ENCODE measurements at places on chromosomes 11 and 22. TPM values are rescaled to one million over a fixed set of nuclear protein-coding genes. Genes with fewer than 3 reads are reported as not detected.

The MPZL3 gene
- total RNA-seq, result 26.4 TPM

The OR52K2 gene
- not detected for total RNA-seq

The CSTF3 gene
- total RNA-seq, result 12.0 TPM

The TMEM151A gene
- 0.32 TPM for total RNA-seq

The PAMR1 gene
- not detected for total RNA-seq

The MB gene
- total RNA-seq, result not detected

The TPP1 gene
- 77.1 TPM for total RNA-seq

The KCNE3 gene
- 1.6 TPM for total RNA-seq

The RBM4 gene
- total RNA-seq, result 205 TPM

- H3K4me3 ChIP-seq, result peak overlapping the region; percentile 99
- H3K36me3 ChIP-seq, result no peaks in the 10 kb centered on the region
- DNase-seq, result no peak
These were observed 711 bp downstream of the FDX1 start for GRCh38 chr11:110430267-110431050.

DNA sequence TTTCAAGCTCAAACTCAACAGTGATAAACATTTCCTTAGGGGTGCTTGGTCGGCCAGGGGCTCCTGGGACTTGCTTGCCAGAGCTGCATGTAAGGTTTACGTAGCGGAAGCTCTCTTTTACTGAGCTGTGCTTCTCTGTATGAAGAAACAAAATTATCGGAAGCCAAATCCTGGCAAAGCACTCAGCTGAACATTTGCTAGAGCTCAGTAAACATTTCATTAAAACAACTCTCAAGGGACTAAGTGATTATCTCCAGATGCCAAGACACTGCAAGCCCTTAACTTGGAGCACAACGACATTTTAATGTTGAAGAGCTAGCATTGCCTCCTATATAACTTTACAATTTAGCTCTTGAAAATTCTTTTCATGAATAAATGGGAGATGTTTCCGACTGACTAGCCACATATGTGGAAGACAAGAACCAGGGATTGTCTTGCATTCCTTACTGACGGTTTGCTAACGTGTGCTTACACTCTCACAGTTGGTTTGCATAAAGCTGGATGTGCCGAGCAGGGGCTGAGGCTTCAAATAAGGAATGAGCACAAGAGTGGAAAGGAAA, 43.4 kb downstream of the SCUBE2 start:
- H3K4me1 ChIP-seq, result no peaks in the 10 kb centered on the region
- H3K27ac ChIP-seq, result no peak overlapping the region
- no peak overlapping the region for H3K4me3 ChIP-seq
- peaks cover 5% of the 10 kb centered on the region for H3K27me3 ChIP-seq
- no peaks in the 10 kb centered on the region for H3K36me3 ChIP-seq

DNA sequence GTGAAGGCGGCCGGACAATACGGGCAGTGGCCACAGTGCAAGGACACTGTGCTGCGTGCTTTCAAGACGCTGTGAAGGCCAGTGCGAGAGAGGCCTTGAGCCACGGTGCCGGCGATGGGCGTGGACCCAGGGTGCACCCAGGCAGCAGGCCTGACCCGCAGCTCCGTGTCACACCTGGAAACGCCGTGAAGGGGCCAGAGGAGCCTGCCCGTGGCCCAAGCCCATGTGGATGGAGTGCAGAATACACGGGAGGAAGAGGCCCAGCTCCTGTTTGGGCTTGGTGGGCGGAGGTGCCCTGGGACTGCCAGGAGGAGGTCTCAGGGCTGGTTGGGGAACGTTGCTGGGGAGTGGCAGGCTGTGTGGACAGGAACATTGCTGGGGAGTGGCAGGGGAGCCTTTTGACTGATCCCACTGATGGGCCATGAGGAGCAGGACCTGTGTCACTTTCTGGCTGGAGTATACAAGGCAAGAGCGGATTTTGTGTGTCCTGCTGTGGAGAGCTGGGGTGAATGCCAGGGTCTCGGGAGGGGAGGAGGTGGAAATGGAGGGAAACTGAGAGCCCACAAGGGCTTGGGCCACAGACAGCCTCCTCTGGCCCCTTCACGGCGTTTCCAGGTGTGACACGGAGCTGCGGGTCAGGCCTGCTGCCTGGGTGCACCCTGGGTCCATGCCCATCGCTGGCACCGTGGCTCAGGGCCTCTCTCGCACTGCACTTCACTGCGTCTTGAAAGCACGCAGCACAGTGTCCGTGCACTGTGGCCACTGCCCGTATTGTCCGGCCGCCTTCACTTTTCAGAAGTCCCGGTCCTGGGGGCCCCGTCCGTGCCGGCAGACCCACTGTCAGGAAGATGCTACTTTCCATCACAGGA, 925.4 kb downstream of the BRD1 start:
- no peaks in the 10 kb centered on the region for H3K27me3 ChIP-seq
- no peak overlapping the region for H3K27ac ChIP-seq
- peaks cover 2% of the 10 kb centered on the region for H3K36me3 ChIP-seq
- no peak for DNase-seq

DNA sequence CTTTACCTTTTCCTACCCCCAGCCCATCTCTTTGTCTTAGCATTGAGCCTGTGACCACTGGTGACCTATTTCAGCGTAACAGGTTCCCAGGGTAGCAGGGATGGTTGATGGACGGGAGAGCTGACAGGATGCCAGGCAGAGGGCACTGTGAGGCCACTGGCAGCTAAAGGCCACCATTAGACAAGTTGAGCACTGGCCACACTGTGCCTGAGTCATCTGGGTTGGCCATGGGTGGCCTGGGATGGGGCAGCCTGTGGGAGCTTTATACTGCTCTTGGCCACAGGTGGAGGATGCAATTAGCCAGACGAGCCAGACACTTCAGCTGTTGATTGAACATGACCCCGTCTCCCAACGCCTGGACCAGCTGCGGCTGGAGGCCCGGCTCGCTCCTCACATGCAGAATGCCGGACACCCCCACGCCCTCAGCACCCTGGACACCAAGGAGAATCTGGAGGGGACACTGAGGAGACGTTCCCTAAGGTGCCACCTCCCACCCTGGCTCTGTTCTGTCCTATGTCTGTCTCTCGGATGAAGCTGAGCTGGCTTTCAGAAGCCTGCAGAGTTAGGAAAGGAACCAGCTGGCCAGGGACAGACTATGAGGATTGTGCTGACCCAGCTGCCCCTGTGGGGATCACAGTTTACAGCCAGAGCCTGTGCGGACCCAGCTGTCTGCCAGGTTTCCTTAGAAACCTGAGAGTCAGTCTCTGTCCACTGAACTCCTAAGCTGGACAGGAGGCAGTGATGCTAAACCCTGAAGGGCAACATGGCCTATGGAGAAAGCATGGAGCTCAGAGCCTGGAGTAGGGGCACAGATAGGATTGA, 29.8 kb downstream of the PIK3IP1 start:
- no peak overlapping the region for H3K4me3 ChIP-seq
- no peaks in the 10 kb centered on the region for H3K27me3 ChIP-seq
- peaks cover 12% of the 10 kb centered on the region for H3K4me1 ChIP-seq
- H3K36me3 ChIP-seq, result peaks cover 13% of the 10 kb centered on the region
- peak overlapping the region; percentile 4 for H3K27ac ChIP-seq

DNA sequence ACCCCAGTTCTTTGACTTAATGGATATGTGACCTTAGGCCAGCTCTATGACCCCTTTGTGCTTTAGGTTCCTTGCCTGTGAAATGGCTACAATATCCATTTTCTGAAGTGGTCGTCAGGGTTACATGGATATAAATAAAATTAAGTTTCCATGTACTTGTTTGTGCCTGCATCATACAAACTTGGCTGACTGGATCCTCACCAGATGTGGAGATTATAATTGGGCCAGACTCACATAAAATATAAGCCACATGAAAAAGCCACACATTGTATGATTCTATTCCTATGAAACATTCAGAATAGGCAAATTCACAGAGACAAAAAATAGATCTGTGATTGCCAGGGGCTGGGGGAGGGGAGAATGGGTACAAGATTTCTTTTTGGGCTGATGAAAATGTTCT, 100.9 kb upstream of the USP47 start:
- no peak for DNase-seq
- no peaks in the 10 kb centered on the region for H3K4me1 ChIP-seq
- no peaks in the 10 kb centered on the region for H3K36me3 ChIP-seq
- H3K27me3 ChIP-seq, result peaks cover 62% of the 10 kb centered on the region
- H3K4me3 ChIP-seq, result no peak overlapping the region
- H3K27ac ChIP-seq, result no peak overlapping the region

- no peaks in the 10 kb centered on the region for H3K4me1 ChIP-seq
- no peaks in the 10 kb centered on the region for H3K36me3 ChIP-seq
These were observed 239.5 kb upstream of the CADM1 start for GRCh38 chr11:115743719-115744118.

- no peak for DNase-seq
- no peaks in the 10 kb centered on the region for H3K36me3 ChIP-seq
- no peak overlapping the region for H3K27ac ChIP-seq
These were observed 21.4 kb downstream of the MN1 start for GRCh38 chr22:27780161-27780575.

DNA sequence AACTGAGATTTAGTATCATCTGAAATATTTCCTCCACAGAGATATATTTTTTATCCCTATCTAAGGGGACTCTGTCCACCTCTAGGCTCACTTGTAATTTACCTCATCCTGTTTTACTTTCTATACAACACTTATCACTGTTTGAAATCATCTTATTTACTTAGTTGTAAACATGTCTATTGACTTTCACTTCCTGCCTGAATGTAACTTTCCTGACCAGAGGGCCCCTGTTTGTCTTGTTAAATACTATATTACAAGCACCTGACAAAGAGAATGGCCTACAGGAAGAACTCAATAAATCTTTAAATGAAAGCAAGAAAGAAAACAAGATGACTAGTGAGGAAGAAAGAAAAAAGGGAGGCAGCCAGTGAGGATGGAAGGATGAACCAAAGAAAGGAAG, 1727.5 kb downstream of the LRRC4C start:
- H3K36me3 ChIP-seq, result no peaks in the 10 kb centered on the region
- no peak overlapping the region for H3K27ac ChIP-seq
- no peaks in the 10 kb centered on the region for H3K27me3 ChIP-seq
- no peak overlapping the region for H3K4me3 ChIP-seq

GRCh38 chr11:35662649-35663407, at the start of gene TRIM44:
TRIM44 (plus strand) TSS chr11:35662775; CDS start chr11:35663112, 337 bp downstream.
- peaks cover 9% of the 10 kb centered on the region for H3K36me3 ChIP-seq
- peak; percentile 65 for DNase-seq
- H3K4me1 ChIP-seq, result peaks cover 16% of the 10 kb centered on the region
- peak within 1 kb of the TSS; percentile 93 for H3K4me3 ChIP-seq

DNA sequence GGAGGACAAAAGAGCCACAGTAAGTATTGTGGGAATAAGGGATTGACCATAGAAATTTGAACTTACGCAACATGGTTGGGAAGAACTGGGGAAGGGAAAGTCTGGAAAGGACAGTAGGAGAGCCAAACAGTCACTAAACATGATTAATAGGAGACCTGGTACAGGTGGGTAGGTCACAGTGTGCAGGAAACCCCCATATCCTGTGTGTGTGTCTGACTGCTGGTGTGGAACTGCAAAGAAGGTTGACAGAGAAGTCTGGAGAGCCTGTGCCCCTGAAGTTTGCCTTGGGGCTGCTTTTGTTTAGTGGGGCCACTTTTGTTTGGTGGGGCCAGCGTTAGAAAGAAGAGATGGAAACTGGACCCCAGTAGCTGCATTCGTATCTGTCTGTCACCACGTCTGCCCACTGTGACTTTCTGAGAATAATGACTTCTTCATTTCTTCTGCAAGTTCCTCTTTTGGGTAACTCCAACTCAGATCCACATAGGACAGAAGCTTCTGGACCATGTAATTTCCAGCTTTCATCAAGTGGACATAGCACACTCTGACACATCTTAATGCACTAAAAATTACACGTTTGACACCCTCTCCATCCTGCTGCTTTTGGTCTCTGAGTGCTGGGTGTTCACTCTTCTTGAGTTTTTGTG, 126.8 kb upstream of the RAG2 start:
- H3K36me3 ChIP-seq, result no peaks in the 10 kb centered on the region
- H3K4me3 ChIP-seq, result no peak overlapping the region
- H3K27ac ChIP-seq, result no peak overlapping the region
- peaks cover 68% of the 10 kb centered on the region for H3K27me3 ChIP-seq
- no peak for DNase-seq
- no peaks in the 10 kb centered on the region for H3K4me1 ChIP-seq

DNA sequence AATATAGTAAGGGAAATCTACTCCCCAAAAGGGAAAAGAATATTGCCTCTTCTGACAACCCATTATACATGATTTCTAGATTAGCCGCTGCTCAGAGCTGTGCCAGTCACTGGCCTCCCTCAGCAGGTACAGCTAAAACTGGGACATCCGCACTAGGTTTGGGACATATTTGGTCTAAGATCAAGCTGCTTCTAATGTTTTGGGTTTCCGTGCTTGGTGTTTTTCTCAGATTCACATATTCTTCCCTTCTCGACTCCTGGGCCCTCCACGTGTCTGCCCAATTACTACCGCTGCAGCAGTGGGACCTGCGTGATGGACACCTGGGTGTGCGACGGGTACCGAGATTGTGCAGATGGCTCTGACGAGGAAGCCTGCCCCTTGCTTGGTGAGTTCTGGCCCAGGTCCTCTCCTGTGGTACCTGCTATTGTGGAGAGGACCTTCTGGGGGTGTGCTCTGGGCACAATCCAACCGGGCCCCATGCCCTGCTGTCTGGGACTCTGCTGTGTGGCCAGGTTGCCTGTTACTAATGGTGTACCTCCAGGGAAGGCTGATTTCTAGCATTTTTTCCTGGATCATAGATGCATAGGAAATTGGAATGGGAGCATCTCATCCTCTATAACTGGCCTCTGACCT, 138.1 kb upstream of the SORL1-AS1 start:
- DNase-seq, result no peak
- no peak overlapping the region for H3K4me3 ChIP-seq
- H3K36me3 ChIP-seq, result peaks cover 18% of the 10 kb centered on the region
- no peaks in the 10 kb centered on the region for H3K27me3 ChIP-seq
- peaks cover 12% of the 10 kb centered on the region for H3K4me1 ChIP-seq

DNA sequence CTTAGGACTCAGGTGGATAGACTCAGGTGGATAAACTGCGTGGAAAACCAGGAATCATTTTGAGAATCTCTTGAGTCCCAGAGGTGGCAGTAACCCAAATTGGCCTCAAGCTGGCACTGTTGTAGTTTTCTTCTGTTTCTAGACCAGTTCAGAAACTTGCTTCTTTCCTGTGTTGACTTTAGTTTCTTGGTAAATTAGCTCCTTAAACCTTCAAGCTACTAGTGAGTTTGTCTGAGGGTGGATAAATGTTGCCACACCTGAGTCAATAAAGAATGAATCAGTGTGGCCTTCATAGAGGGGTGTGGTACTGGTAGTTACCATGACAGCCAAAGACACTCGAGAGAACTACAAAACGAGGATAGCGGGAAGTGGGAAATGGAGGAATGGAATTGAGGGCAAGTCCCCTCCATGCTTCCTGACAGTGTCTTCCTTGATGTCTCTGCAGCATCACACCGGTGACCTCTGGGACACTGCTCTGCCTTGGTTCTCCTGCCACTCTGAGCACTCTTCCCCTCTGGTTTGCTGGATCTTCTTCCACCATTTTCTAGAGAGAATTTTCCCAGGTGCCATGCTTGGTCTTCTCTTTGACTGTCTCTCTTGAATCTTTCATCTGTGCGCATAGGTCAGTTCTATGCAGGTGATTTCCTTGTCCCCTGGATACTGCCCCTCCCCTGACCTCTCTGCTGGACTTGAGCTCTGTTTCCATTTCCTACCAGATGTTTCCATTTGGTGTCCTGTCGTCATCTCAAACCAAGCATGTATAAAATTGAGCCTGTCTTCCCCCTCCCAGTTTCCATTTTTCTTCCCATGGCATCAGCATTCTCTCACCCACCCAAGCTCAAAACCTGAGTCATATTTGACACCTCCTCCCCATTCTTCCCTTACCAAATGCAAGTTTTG, 7.2 kb downstream of the POLD4 start:
- H3K27me3 ChIP-seq, result no peaks in the 10 kb centered on the region
- peaks cover 40% of the 10 kb centered on the region for H3K4me1 ChIP-seq
- H3K27ac ChIP-seq, result peak overlapping the region; percentile 51
- no peak for DNase-seq
- no peak overlapping the region for H3K4me3 ChIP-seq

- H3K4me3 ChIP-seq, result peak overlapping the region; percentile 86
- no peaks in the 10 kb centered on the region for H3K27me3 ChIP-seq
- H3K27ac ChIP-seq, result peak overlapping the region; percentile 94
- no peaks in the 10 kb centered on the region for H3K36me3 ChIP-seq
These were observed 96.9 kb downstream of the TRMU start for GRCh38 chr22:46432164-46433068.

Measured in T-helper 17 cell (primary cell).